Activated B cell treated with CpG ODN at 0.5 μM for 24 hours (primary cell): ENCODE measurements at places on chromosomes 4 and X. TPM values are rescaled to one million over a fixed set of nuclear protein-coding genes. Genes with fewer than 3 reads are reported as not detected.

Gene NWD2
- total RNA-seq: not detected in 2 replicates

Gene ERAS
- not detected in 2 replicates for total RNA-seq

Gene ASB5
- not detected in 2 replicates for total RNA-seq

Gene IRAK1
- total RNA-seq: 134 and 146 TPM in 2 replicates

Gene ZMYM3
- 27.9 and 28.2 TPM in 2 replicates for total RNA-seq

Gene S100P
- not detected in 2 replicates for total RNA-seq

Gene AMER1
- 5.6 and 6.8 TPM in 2 replicates for total RNA-seq

Gene SYP
- total RNA-seq: 0.82 and 1.6 TPM in 2 replicates

Gene IL21
- not detected in 2 replicates for total RNA-seq

Gene FAM193A
- 40.0 and 42.8 TPM in 2 replicates for total RNA-seq

- DNase-seq: no peak
Measured at GRCh38 chr4:57043347-57044251, 64.9 kb downstream of the POLR2B start.

GRCh38 chr4:10750714-10751113 lies 66.1 kb upstream of the CLNK start:
- no peak for DNase-seq

GRCh38 chr4:16106956-16107355 lies 23.1 kb upstream of the PROM1 start:
- DNase-seq: no peak

GRCh38 chrX:95218976-95219375 lies 1465.7 kb upstream of the DIAPH2 start:
- no peak for DNase-seq

DNA sequence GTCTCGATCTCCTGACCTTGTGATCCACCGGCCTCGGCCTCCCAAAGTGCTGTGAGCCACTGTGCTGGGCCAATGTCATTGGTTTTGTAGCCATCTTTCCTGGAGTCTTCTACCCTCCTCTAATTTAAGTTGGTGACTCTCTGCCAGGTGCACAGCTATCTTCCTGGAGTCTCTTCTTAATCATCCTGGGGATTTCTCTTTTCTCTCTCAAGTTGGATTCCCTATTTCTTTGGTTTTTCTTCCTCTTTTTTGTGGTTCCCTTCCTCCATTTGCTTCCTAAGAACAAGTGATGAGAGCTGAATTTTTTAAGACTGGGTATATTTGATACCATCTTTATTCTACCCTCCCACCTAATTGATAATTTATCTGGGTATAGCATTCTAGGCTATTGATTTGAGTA lies 113.8 kb downstream of the SYNPO2 start:
- DNase-seq: no peak

DNA sequence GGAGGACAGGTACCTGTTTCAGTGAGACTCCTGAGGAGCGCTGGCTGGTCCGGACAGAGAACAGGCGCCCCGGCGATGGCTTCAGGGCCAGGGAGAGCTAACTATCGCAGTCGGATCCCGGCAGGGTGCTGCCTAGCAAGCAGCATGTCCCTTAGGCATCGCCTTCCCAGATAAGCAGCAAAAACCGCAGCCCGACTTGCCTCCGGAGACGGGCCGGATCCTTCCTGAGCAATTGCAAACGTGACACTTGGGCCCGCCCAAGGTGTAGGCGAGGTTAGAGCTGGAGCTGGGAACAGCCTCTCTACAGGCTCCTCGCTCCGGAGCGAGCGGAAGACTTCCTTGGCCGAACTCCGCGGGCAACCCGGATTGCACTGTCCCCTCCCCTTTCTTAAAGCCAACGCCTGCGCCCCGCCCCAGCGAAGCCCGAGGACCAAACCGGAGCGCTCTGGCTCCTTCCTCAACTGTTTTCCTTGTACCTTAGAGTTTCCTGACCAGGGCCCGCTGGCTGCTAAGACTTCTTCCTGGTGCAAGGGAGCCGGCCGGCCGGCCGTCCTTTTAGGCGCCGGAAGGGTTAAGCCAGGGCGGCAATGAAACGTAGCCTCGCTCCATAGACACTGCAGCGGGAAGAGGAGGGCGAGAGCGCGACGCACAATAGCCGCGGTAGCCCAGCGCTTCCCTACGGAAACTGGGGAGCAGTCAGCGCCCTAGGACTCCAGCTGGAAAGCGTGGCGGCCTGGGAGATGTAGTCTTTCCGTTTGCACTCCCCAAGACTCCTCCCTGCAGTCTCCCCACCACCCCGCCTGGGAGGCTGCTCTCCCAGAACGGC lies at the start of gene OPHN1:
TSS of gene OPHN1 (minus strand) at position 341 of the 826 bp plus-strand sequence. CDS start 475 bp downstream, outside the sequence.
- no peak for DNase-seq

- no peak for DNase-seq
Measured at GRCh38 chr4:75004755-75005668, 72.1 kb downstream of the PARM1 start.

- DNase-seq: no peak
Measured at GRCh38 chr4:109251396-109251795, 51.1 kb downstream of the COL25A1 start.

GRCh38 chr4:147530723-147531122 lies 49.8 kb downstream of the EDNRA start:
- DNase-seq: no peak

- DNase-seq: no peak
Measured at GRCh38 chr4:155748039-155748438, 10.8 kb upstream of the GUCY1B1 start.

GRCh38 chr4:96519291-96519690 lies 679.4 kb downstream of the PDHA2 start:
- DNase-seq: no peak

DNA sequence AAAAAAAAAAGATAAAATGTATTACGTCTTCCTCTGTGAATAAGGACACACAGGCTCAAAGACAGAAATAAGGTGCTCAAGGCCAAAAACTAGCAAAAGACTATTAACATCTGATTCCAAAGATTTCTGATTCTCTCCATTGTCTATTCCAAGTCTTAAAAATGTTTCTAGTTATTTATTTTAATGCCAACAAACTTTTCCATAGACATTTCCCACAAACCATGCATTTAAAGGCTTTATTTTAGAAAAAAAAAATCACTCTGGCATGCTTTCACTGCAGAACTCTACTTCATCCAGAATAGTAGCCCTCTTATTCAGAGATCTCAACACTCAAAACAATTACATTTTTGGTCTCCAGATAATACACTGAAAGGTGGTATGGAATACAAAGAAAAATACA lies 545.0 kb upstream of the TENM3 start:
- DNase-seq: no peak

- DNase-seq: no peak
Measured at GRCh38 chr4:18185491-18185890, 163.9 kb upstream of the LCORL start.

GRCh38 chrX:13258725-13259124 lies 61.1 kb downstream of the ATXN3L start:
- no peak for DNase-seq

GRCh38 chr4:151990201-151990600 lies 229.4 kb upstream of the GATB start:
- DNase-seq: no peak

DNA sequence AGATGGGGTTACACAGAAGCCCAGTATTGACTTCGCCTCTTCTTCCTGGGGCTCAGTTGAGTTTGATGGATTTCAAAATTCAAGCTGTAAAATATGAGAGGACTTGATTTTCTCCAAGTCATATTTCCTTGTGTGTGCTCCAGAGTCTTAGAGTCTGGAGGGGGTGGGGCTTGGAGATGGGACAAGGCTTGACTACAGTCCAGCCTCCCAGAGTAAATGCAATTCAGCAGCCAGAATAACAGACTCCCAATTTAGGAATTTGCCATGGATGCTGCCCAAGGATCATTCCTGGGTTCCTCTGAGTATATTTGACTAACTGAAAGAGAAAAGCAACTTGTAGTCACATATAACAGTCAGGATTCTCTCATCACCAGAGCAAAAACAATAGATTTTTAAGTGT lies 53.7 kb upstream of the RBPJ start:
- no peak for DNase-seq

DNA sequence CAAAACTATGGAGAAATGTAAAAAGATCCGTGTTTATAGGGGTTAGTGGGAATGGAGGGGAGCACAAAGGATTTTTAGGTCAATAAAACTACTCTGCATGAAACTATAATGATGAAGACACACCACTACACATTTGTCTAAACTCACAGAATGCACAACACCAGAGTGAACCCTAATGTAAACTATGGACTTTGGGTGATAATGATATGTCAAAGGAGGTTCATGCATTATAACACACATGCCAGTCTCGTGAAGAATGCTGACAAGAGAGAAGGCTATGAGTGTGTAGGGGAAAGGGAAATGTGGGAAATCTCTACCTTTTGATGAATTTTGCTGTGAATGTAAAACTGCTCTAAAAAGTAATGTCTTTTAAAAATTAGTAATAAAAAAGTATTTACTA lies 183.3 kb downstream of the MAB21L2 start:
- DNase-seq: no peak

DNA sequence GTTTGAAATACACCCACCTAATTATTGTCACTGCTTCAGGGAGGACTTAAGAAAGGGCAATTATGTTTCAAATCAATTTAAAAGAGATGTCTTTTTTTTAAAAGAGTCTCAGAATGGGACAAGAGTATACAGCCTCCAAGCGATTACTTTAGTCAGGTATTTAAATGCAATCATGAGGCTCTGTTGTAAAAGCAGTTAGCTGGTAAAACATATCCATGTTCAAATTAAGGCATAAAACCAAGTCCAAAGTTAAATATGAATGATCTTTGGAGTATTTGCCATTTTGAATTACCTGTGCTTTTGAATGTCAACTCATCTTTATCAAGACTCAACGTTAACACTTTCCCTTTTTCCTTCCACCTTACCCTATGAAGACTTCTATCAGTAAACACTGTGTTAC lies 13.7 kb downstream of the RPS6KA6 start:
- DNase-seq: no peak

DNA sequence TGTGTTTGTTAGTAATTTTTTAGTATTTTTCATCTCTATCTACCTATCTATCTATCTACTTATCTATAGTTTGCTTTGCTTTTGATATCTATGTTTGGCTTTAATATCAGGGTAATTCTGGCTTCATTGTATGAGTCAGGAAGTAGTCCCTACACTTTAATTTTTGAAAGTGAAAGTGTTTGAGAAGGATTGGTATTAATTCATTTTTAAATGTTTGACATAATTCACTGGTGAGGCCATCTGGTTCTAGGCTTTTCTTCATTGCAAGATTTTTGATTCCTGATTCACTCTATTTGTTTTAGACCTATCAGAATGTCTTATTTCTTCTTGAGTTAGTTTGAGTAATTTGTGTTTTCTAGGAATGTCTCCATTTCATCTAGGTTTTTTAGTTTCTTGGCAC lies 20.2 kb upstream of the TCP11X2 start:
- no peak for DNase-seq

DNA sequence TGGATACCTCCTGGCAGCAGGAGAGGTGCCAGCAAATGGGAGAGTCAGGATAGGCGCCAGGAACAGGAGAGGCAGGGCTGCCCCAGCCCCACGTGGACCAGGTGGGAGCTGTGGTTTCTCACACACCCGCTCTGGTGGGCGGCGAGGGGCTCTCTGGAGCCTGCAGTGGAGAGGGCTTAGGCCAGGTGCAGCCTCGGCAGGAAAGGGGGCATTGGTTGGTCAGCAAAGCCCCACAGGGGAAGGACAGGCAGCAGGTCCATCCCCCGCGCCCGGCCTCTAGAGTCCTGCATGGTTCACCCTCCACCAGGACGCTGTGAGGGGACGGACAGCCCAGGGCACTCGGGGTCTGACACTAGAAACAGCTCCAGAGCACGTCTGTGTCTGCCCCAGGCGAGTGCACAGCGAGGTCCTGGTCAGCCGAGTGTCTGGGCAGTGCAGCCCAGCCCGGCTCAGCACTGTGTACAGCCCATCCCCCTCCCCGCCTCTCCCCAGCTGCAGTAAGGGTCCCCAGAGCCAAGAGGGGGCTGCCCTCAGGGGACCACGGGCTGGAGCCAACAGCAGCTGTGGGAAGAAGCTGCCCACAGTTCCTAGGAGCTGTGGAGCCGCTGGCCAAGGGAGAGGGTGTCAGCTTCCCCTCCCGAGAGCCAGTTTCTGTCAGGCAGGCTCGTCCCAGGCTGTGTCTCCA lies 8.2 kb downstream of the ATP5ME start:
- DNase-seq: no peak

DNA sequence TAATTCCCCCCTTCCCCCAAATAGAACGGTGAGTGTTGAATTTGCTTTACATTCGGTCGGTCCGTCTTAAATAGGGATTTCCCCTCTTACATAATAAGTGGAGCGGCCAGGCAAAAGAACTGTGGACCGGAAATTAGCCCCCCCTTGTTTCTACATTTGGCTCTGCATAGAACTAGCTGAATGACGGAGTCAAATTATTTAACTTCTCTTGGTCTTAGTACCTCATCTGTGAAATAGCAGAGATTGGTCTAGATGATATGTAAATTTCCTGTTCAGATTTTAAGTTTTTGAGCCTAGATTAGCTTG lies 1.3 kb downstream of the SPATA18 start:
- no peak for DNase-seq

DNA sequence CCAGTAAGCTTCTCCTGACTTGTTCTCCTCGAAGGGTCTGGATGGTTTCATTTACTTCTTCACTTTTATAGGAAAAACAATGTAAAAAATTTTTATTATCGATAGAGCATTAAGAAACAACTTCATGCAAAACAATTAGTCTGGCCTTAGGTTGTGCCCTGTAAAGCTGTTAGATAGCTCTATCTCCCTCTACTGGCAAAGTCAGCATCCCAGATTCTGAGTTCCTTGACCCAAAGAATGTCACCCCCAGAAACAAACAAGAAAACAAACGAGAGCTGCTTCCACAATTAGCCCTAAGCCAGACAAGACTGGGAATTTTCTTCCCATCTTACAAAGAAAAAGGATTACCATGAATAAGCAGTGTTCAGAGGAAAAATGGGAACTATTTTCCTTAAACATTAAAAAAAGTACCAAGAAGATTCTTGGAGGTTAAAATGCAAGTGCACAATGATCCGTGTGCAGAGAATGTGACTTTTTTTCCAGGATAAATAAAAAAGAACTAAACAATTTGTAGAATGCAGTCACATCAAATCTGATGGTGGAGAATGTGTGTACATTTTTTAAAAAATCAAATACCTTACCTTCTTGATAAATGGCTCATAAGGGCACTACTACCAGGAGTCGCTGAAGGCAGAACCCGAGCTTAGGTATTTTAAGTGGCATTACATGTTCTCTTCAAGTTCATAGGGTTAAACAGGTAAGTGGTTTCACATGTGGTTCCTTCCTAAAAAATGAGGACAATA lies 293.2 kb downstream of the FBXO8 start:
- no peak for DNase-seq

DNA sequence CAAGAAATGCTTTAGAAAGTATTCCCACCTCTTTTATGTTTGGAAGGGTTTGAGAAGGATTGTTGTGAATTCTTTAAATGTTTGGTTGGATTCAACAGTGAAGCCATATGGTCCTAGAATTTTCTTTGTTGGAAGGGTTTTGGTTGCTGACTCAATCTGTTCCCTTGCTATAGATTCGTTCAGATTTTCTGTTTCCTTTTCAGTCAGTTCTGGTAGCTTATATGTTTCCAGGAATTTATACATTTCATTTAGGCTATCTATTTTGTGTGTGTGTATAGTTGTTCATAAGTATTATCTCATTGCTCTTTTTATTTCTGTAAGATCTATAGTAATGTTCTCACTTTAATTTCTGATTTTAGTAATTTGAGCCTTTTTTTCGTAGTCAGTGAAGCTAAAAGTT lies 114.4 kb downstream of the MSN start:
- no peak for DNase-seq
